Esophagus squamous epithelium (tissue), 5 donors: ENCODE measurements at places on chromosomes 2 and 18.

DNA sequence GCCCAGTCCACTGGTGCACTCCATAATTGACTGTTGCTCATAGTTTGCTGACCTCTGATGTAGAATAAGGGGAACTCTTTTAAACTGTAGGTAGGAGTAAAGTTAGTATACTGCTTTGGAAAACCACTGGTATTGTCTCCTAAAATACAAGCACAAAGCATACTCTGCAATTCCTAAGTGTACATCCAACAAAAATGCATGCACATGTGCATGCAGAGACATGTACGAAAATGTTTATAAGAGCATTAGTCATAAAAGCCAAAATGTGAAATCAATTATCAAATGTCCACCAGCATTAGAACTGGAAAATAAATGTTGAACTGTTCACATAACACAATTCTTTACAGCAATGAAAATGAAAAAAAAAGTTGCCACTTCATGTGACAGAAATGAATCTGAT, 39.8 kb upstream of the DDX18 start:
- no peak for DNase-seq

DNA sequence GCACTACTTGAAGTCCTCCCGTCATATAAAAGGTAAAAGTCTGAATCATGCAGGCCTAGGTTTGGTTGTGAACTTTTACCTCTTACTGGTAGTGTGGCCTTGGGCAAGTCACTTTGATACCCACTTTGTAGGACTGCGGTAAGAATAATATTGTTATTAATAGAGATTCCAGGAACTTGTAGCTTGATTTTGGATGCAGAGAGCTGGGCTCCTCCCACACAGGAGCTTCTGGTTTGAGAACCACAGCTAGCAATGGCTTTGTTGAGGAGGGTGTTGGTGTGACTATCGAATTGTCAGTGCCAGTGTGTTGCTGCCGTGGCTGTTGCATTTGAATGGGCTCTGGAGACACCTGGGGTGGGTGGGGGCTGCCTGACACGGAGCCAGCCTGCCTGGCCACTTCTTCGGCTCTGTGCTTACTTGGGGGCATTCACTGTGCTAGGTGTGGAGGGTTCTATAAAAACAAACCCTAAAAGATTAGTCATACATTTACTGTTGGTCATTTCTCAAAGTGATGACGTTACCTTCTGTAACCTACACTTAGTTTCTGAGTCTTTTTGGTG, 38.5 kb downstream of the ASAP2 start:
- DNase-seq = no peak

GRCh38 chr2:86056590-86057331, 48.9 kb downstream of the POLR1A start:
- DNase-seq = no peak

- no peak for DNase-seq
Observed at GRCh38 chr18:79523206-79523735, 127.5 kb downstream of the NFATC1 start.

DNA sequence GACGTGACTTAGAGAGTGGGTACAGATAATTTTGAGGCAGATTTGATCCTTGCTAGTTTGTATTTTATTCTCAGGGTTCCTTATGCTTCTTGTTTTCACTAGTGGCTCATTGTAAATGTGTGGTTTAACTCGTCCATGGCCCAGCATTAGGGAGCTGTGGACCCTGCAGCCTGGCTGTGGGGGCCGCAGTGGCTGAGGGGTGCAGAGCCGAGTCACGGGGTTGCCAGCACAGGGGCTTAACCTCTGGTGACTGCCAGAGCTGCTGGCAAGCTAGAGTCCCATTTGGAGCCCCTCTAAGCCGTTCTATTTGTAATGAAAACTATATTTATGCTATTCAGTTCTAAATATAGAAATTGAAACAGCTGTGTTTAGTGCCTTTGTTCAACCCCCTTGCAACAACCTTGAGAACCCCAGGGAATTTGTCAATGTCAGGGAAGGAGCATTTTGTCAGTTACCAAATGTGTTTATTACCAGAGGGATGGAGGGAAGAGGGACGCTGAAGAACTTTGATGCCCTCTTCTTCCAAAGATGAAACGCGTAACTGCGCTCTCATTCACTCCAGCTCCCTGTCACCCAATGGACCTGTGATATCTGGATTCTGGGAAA, 269.9 kb downstream of the MYT1L start:
- DNase-seq = no peak

DNA sequence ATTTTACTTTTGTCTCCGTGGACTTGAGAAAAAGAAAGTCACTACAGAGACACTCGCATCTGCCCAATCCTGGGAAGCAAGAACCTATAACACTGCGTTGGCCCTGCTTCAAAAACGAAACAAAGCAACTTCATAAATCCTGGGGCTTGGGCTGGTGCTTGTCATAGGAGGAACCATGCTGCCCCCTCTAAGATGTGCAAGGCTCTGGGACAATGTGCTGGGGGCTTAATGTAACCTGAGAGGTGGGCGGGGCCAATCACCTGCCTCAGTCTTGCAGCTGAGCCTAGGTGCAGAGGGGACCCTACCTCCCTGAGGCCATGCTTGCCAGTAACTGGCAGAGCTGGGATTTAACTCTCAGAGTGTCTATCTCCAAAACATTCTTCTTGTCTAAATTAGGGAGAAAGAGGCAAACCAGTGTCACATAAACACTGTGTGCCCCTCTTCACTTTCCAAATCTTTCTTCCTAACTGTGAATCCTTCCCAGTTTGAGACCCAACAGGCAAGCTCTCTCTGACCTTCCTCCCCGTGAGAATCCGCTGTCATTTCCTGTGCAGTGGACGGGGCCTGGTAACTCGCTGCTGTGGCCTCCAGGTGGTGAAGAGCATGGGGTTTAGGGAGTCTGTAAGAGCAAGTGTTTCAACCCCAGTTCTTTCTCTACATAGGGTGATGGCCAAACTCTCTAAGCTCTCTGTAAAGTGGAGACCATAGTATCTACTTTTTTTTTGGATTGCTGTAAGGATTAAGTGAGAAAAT, 115.1 kb downstream of the ACKR3 start:
- DNase-seq = no peak

GRCh38 chr2:65026154-65026553, 30.1 kb upstream of the CEP68 start:
- no peak for DNase-seq

- no peak for DNase-seq
Observed at GRCh38 chr2:47339745-47340541, 63.0 kb upstream of the MSH2 start.

GRCh38 chr2:234964631-234965461, 13.0 kb downstream of the SH3BP4 start:
- no peak for DNase-seq

DNA sequence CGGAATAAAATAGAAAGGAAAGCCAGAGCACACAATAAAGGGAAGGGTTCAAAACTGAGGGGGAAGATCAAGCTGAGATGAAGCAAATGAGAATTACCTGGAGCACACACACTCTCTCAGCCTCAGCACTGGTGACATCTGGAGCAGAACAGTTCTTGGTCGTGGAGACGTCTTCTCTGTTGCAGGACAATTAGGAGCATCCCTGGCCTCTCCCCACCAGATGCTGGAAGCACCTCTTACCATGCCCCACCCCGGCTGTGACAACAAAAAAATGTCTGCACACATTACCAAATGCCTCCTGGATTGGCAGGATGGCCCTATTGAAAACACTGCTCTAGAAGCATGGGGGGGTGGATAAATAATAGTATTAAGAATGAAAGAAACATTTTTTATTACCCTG, 43.6 kb upstream of the MAP3K20 start:
- DNase-seq = no peak

GRCh38 chr2:131156452-131157149, 51.5 kb downstream of the PLEKHB2 start:
- DNase-seq = no peak

GRCh38 chr2:56315376-56315775, 131.6 kb downstream of the CCDC85A start:
- no peak for DNase-seq

DNA sequence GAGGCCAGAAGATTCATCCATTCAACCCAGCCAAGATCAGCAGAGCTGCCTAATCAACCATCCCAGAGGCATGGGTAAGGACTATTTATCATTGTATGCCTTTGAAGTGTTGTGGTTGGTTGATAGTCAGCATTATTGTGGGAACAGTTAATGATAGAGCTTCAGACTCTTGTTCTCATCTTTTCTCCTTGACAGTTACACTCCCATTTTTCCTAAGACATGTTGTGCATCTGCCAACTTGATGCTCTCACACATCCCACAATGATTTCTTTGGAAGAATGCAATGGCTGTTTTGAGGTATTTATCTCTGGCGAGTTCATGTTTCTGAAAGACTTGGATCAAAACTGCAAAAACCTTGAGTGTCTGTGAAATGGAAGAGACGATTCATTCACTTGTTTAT, 55.4 kb downstream of the FASTKD2 start:
- DNase-seq = no peak
